Renal cortex interstitium (tissue), 15 donors: ENCODE measurements at places on chromosomes 3 and 15. TPM values are rescaled to one million over a fixed set of nuclear protein-coding genes. Genes with fewer than 3 reads are reported as not detected.

Gene GADL1
- polyA plus RNA-seq = 6.0 TPM

Gene DNAH1
- 10.0 TPM for polyA plus RNA-seq

Gene GPX1
- 148 TPM for polyA plus RNA-seq

DNA sequence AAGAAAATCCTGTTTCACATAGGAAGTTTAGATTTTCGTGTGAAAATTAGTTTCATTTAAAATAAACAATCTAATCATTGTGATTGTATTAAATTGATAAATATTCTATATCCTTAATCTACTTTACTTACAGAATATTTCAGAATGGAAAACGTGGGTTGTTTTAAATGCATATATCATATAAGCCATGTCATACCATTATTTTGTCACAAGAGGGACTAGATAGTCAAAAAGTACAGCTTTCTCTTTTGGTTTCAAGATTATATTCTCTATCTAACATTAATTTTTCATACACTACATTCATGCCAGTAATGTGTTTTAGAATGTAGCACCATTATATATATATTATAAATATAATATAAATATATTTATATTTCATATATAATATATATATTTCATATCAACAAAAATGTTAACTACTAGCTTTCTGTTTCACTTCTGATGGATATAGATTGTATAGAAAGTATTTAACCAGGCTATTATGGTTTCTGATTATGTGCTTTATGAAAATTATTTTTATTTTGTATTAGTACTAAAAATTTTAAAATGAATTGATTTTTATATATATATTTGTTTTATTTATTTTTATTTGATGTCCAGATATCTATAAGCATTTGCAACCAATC lies 45.3 kb downstream of the OSTN start:
- DNase-seq = no peak

- no peak for DNase-seq
Measured at GRCh38 chr3:97825101-97825500, 3.3 kb downstream of the CRYBG3 start.

DNA sequence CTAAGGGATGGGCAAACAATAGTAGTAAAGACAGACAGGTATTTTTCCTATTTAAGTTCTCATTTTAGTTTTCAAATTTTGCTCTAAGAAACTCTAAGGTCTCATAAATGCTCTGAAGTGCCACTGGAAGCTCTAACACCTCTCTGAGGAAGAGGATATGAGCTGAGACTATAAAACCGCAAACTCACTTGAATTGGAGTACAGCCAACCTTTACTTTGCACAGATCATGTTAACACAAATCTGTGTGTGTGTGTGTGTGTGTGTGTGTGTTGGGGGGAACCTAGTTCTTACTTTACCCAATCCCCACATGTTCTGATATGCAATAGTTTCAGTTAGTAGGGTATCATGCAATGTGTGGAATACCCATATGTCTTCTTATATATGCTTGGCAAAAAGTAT lies 446.8 kb downstream of the CHL1 start:
- DNase-seq = no peak
